ENCODE measurements at places on chromosomes 5 and 9. TPM values are rescaled to one million over a fixed set of nuclear protein-coding genes. Genes with fewer than 3 reads are reported as not detected.

DNA sequence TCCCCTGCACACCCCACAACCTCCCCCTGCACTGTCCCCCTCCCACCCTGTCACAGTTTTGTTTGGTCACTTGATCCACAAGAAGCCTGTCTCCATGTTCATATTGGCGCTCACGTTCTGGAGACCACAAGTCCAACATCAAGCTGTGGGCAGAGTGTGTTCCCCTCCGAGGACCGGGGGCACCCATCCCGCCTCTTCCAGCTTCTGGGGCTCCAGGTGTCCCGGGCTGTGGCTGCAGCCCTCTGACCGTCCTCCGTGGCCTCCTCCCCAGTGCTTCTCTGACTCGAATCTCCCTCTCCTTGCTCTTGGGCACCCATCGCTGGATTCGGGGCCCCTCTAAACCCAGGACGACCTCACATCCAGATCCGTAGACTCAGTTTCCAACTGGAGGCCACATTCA lies 49.2 kb downstream of the PLEKHG4B start:
- H3K36me3 ChIP-seq: no peaks in the 10 kb centered on the region
- H3K27ac ChIP-seq: no peak overlapping the region
- DNase-seq: no peak
- H3K4me1 ChIP-seq: peaks cover 4% of the 10 kb centered on the region

DNA sequence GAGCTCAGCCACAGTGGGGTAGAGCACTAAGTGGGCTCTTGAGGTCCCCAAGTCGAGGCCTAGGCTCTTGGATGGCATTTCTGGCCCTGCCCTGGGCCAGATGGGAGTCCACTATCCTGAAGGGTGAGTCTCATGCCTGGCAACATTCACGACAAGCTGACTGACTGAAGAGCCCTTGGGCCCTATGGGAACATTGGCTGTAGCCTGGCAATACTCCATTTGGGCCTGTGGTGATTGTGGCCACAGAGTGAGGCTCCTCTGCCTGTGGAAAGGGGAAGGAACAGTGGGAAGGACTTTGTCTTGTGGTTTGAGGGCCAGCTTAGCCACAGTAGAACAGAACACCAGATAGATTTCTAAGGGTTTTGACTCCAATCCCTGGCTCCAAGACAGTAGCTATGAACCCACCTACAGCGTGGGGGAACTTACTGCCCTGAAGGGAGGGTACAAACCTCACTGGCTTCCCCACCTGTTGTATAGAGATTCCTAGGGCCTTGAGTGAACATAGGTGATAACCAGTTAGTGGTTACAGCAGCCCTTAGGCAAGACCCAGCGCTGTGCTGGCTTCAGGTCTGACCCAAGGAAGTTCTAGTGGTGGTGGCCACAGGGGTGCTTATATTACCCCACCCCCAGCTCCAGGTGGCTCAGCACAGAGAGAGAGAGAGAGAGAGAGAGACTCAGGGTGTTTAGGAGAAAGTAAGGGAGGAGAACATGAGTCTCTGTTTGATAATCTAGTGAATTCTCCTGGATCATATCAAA lies 72.4 kb downstream of the KIAA0825 start:
- H3K27me3 ChIP-seq: no peaks in the 10 kb centered on the region
- no peak overlapping the region for H3K4me3 ChIP-seq
- H3K27ac ChIP-seq: no peak overlapping the region
- no peak for DNase-seq
- H3K36me3 ChIP-seq: no peaks in the 10 kb centered on the region

The PCDHGA12 gene
- total RNA-seq: 0.21 TPM

The ORM2 gene
- total RNA-seq: 0.77 TPM

The NEURL1B gene
- 5.3 TPM for total RNA-seq
